ENCODE measurements at places on chromosomes 7 and 10.

GRCh38 chr7:25263337-25263736 is 35.1 kb upstream of the NPVF start:
- no peak for DNase-seq

GRCh38 chr10:43903451-43903850 is 254.8 kb upstream of the ZNF32 start:
- DNase-seq: no peak

GRCh38 chr7:101990811-101991418 is 173.5 kb downstream of the CUX1 start:
- DNase-seq: no peak

DNA sequence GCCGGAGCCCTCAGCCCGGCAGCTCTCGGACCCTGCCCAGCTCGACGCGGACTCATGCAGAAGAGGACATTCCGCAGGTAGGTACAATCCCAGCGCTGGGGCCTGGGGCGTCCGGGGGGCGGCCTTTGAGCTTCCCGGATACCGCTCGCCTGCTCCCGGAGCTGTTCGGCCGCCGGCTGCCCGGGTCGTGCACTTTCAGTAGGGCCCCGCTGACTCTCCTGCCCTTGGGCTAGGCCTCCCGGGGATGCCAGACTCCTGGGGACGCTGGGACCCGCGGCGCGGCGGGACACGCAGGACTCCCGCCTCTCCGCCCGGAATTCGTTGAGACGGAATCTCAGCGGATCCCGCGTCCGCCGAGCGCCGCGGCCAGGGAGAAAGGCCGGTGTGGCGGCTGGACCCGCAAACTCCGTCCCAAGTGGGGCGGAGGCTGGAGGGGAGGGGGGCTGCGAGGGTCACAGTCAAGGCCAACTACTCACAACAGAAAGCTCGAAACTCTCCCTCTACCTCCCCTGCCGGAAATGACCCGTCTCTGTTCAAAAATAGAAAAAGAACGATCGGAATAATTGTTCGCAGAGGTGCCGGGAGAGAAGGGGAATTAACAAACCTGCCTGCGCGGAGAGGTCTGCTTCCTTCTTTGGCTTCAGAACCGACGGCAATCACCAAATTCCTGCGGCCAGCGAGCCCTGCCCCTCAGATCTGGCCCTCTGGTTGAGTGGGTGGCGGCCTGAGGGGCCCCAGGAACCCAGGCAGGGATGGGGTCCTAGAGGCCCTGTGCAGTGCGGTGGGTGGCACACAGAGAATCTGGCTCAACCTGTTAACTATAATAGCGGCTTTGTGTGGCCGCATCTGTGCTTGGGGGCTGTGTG is 9.2 kb downstream of the TLX1 start:
- no peak for DNase-seq

- DNase-seq: no peak
Observed at GRCh38 chr10:76041551-76041950, 610.1 kb downstream of the LRMDA start.

DNA sequence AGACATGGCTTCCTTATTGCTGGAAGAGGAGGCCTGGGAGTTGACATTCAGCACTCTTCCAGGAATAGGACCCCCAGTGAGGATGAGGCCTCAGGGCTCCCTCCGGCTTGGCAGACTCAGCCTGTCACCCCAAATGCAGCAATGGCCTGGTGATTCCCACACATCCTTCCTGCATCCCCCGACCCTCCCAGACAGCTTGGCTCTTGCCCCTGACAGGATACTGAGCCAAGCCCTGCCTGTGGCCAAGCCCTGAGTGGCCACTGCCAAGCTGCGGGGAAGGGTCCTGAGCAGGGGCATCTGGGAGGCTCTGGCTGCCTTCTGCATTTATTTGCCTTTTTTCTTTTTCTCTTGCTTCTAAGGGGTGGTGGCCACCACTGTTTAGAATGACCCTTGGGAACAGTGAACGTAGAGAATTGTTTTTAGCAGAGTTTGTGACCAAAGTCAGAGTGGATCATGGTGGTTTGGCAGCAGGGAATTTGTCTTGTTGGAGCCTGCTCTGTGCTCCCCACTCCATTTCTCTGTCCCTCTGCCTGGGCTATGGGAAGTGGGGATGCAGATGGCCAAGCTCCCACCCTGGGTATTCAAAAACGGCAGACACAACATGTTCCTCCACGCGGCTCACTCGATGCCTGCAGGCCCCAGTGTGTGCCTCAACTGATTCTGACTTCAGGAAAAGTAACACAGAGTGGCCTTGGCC is 4.3 kb downstream of the PGAM2 start:
- DNase-seq: no peak

DNA sequence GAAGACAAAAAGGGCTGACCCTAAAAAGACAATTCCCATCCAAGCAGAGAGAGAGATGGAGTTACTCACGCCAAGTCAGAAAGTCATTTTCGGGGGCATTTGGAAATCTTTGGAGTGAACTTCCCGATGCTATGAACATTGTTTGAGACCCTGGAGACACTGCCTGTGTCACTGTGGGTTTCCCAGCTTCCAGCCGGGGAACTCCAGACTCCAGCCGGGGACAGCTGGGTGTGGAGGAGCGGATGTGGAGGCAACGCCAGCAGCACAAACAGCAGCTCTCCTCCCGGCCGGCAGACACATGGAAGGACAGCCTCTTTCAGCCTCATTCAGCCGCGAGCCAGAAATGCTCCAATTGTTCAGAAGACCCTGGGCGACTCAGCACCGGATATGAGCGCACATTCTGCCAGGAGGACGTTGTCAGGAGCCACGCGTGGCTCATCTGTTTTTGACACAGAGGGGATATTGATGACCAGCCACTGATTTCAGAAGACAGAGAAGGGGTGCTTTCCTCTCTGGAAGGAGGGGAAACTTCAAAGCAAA is 97.6 kb downstream of the PRPF18 start:
- DNase-seq: no peak

DNA sequence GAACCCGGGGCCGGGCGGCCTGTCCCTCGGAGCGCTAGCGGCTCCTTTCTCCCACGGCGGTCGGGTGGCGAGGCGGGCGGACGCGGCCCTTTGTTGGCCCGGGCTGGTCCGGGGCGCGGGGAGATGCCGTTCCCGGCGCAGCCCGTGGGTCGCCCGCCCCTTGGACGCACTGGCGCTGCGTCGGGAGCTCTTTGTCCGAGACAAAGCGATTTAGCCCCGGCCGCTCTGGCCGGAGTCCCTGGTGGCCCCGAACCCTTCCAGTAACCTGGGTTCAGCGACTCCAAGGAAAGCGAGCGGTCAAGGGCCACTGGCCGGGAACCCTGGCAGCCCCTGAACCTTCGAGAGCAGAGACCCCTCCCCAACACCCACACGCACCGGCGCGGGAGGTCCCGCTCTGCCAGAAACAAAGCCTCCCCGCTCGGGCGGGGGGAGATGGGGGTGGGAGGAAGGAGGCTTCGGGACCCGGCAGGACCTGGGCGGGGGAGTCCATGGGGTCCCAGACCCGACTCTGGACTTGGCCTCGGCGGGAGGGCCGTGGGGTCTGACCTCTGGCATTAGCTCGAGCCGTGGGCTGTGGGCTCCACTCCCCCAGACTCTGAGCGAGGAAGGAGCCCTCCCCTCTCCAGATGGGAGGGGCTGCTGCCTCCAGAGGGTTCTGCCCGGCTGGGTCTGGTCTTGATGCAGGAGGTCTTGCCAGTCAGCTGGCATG is 836 bp downstream of the DPYSL4 start:
- DNase-seq: no peak

GRCh38 chr10:124238367-124238766 is 145.0 kb upstream of the CHST15 start:
- no peak for DNase-seq

DNA sequence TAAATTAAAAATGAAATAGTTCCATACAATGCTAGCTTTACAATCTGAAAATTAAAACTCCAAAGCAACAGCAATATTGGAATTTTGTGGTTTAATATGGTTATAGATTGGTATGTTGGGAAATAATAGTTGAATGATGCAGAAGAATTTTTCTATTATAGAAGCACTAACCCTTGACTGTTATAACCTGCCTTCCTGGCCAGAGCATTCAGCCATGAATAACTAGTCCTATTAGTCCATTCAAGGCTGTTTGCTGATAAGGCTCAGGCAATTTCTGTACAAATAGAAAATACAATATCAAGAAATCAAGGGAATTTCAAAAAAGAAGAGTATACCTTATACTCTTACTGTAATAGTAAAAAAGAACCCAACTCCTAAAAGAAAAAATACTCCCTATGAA is 101.6 kb upstream of the SP4 start:
- DNase-seq: no peak

- no peak for DNase-seq
Observed at GRCh38 chr10:25888627-25889026, 45.4 kb upstream of the MYO3A start.

GRCh38 chr10:34967335-34967880 is 122.7 kb downstream of the CUL2 start:
- no peak for DNase-seq

DNA sequence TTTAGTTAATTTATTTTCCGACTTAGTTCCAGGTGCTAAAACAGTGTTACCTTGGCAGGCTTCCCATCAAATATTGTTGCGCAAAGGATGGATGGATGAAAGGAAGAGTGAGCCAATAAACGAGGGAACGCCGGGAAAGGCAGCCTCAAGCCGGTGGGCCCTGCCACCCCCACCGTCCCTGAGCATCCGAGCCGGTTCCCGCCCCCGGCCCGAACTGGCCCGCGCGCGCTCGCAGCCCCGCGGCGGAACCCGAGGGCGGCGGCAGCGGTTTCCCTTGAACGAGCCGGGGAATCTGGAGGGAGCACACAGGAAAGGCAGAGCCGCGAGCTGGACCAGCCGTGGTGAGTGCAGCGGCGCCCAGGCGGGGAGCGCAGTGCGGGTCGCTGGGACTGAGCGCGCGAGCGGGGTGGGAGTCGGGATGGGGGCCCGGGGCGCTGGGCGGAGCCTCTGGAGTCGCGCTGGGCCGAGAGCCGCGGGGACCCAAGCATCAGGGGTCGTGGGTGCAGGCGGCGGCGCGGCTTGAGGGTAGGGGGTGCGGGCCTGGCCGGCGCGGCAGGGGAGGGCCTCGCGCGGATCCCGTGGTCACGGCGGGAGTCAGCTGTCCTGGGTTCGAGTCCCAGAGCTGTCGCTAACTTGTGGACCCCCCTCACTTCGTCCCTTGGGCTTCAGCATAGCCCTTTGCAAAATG is at the start of gene AGK:
Gene AGK, plus strand, starts transcription at position 317 of the 688 bp plus-strand sequence. CDS start 4,057 bp downstream, outside the sequence.
- peak; percentile 87 for DNase-seq

GRCh38 chr7:29569648-29570047 is 6.0 kb downstream of the PRR15 start:
- peak; percentile 69 for DNase-seq

DNA sequence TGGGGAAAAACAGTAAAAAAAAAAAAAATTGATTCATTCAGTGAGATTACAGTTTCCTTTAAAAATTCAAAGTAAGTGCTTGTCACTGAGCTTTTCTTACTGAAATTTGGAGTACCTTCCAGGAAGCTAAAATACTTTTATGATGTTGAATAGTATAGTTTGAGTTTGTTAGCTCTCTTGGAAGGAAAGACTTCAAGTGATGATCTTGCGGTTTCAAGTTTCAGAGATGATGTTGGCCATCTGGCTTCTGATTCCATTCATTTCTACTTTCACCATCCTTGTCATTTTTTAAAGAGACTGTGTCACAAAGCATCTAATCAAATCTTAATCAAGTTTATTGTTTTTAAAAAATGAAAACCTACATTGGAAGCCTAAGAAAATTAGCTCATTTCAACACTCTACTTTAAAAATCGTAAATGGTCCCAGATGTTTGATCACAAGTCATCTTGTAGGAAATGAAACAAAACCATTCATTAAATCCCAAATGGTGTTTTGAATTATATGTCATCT is 4.9 kb upstream of the HERPUD2 start:
- no peak for DNase-seq

DNA sequence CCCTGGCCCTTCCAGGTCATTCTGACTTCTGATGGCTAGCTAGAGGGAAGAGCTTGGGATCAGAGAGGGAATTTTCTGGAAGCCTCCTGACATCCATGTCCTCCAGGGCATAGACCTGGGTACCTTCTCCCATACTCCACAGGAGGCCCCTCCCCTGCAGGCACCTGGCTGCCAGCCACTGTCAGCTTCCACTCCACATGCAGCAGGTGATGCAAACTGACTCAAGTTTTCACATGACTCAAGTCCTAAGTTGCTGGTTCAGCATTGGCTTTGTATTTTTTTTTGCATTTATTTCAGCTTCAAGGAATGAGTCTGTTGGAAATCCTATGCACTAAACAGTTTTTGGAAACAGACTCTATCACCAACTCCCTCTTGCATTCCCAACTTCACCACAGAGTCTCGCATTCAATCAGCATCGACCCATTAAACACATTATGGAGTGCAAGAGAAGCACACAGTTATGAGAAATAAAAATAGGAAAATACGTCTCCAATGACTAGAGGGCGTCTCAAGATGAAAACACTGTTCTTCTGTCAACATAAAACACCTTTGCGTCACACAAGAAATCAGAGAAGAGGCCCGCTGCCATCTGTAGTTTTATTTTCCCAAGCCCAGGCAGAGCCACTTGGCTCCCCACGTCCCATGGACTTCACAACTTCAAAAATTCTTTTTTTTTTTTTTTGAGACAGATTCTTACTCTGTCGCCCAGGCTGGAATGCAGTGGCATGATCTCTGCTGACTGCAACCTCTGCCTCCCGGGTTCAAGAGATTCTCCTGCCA is 362.6 kb upstream of the MGMT start:
- DNase-seq: no peak

- DNase-seq: no peak
Observed at GRCh38 chr10:128213156-128213555, 86.9 kb upstream of the MKI67 start.

- peak; percentile 51 for DNase-seq
Observed at GRCh38 chr7:88344956-88345832, 38.5 kb upstream of the STEAP4 start.

GRCh38 chr10:75852851-75853484 is 421.5 kb downstream of the LRMDA start:
- DNase-seq: no peak

DNA sequence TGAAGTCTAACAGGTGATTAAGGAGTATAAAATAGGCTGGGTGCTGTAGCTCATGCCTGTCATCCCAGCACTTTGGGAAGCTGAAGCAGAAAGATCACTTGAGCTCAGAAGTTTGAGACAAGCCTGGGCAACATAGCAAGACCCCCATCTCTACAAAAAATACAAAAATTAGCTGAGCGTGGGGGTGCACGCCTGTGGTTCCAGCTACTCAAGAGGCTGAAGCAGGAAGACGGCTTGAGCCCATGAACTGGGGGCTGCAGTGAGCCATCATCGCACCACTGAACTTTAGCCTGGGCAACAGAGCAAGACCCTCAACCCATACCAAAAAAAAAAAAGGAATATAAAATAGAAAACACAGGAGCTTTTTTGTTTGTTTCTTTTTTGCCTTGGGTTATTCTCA is 47.4 kb downstream of the DCLRE1A start:
- no peak for DNase-seq

Measured in NCI-H526 treated with DMSO at 0.1 percent for 48 hours (cell line).